ENCODE measurements at places on chromosomes 12 and 14. TPM values are rescaled to one million over a fixed set of nuclear protein-coding genes. Genes with fewer than 3 reads are reported as not detected.

DNA sequence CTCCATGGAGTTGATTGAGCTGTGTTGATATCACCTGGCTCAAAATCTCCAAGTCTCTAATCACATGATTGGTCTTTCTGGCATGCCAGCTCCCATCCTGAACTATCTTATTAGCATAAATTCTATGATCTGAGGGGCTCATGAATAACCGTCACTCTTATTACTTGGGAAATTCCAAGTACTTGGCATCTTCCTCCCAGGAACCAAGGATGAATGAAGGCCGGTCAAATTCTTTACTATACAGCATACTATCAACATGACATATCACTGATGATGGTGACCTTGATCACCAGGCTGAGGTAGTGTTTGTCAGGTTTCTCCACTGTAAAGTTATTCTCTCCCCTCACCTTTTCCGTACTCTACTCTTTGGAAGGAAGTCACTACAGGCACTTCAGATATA lies 16.4 kb upstream of the NUBPL start:
- no peak for DNase-seq

DNA sequence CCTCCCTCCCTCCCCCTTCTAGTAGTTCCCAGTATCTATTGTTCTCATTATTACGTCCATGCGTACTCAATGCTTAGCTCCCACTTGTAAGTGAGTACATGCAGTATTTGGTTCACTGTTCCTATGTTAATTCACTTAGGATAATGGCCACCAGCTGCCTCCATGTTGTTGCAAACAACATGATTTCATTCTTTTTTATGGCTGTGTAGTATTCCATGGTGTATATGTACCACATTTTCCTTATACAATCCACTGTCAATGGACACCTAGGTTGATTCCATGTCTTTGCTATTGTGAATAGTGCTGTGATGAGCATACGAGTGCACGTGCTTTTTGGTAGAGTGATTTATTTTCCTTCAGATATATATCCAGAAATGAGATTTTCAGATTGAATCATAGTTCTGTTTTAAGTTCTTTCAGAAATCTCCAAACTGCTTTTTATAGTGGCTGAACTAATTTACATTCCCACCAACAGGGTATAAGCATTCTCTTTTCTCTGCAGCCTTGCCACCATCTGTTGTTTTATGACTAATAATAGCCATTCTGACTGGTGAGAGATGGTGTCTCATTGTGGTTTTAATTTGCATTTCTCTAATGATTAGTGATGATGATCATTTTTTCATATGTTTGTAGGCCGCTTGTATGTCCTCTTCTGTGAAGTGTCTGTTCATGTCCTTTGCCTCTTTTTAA lies 17.9 kb upstream of the CLEC7A start:
- no peak for DNase-seq

DNA sequence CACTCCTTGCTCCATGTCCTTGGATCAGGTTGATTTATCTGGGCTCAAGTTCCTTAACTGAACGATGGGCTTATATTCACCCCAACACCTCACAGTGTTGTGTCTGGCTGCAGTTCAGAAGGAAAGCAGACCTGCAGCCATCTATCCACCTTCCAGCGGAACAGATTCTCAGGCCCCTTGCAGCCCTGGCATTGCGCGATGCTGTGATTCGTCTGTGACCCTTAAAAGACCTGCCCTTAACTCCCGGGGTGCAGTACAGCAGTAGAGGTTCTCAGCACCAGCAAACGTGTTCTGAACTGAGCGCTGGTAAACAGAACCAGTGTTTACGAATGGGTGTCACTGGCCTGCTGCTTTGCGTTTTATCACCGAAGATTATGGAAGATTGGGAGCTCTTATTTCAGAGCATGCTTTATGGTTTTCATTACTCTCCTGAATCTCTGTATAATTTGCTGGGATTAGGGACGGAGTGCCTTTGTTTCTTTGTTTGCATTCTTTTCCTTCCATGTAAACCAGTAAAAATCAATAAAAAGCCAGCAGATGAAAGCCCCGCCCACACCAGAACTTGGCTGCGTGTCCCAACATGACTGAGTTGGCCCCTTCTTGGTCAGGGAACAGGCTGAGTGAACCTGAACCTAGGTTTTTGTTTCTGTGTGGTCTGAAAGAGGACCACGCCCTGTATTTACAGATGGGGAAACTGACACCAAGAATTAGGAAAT lies 286.7 kb upstream of the CRY1 start:
- peak; percentile 46 for DNase-seq

DNA sequence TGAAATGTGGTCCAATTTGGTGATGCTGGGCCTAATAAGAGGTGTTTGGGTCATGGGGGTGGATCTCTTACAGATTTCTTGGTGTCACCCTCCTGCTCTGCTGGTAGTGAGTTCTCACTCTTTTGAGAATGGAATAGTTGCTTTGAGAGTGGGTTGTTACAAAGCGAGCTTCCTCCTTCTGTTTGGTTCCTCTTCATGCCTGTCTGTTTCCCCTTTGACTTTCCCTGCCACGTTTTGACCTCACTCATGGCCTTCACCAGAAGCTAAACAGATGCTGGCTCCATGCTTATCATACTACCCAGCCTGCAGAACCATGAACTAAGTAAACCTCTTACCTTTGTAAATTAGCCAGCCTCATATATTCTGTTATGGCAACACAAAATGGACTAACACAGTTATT lies 57.7 kb upstream of the LDHB start:
- DNase-seq, result no peak

DNA sequence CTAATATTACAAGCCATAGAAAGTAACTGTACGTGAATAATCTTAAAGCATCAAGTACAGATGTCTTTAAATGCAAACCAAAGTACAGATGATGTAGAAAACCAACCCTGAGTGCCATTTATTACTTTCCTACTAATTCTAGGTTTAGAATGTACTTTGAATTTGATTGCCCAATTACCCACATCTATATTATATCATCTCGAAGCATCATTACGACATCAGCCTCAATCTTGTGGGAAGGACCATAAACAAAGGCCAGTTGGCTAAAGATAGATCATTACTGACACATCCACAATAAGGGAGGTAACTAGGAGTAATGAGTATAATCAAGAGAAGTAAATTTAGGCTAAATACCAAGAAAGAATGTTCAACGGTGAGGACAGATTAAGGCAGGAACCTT lies 478.9 kb downstream of the BCAT1 start:
- DNase-seq, result peak; percentile 40

- peak; percentile 32 for DNase-seq
Observed at GRCh38 chr14:56487090-56487667, 92.4 kb upstream of the TMEM260 start.

DNA sequence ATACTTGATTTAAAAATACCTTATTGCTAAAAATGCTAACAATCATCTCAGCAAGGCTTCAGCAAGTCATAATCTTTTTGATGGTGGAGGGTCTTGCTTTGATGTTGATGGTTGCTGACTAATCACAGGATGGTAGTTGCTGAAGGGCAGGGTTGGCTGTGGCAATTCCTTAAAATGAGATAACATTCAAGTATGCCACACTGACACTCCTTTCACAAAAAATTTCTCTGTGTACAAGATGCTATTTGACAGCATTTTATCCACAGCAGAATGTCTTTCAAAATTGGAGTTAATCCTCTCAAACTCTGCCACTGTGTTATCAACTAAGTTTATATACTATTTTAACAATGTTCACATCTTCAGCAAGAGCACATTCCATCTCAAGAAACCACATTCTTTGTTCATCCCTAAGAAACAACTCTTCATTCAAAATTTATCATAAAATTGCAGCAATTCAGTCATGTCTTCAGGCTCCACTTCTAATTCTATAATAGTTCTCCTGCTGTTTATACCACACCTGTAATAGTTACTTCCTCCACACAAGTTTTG lies 16.1 kb downstream of the SCAF11 start:
- no peak for DNase-seq

DNA sequence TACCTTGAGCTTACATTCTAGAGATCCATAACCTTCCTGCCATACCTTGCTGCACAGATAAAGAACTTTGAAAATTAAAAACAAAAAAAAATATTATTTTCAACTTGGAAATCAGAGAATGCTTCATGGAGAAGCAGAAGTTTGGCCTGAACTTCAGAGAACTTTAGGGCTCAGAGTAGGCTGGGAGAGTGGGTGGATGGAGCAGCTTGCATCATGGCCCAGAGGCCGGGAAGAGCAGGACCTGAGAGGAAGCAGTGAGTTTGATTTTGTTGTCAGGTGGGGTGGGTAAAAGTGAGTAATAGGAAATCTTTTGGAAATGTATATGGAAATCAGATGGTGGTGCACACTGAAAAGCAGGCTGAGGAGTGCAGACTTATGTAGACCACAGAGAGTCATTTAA lies 228.5 kb upstream of the KRR1 start:
- DNase-seq, result no peak

DNA sequence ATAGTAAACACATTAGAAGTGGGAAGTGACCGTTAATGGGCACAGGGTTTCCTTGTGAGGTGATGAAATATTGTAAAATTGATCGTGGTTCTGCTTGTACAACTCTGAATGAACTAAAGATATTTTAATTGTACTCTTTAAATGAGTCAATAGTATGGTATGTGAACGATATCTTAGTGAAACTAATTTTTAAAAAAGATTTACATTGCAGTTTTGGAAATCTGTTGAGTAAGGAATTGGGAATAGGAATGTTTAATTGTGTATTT lies 1.7 kb downstream of the ZNF410 start:
- no peak for DNase-seq

DNA sequence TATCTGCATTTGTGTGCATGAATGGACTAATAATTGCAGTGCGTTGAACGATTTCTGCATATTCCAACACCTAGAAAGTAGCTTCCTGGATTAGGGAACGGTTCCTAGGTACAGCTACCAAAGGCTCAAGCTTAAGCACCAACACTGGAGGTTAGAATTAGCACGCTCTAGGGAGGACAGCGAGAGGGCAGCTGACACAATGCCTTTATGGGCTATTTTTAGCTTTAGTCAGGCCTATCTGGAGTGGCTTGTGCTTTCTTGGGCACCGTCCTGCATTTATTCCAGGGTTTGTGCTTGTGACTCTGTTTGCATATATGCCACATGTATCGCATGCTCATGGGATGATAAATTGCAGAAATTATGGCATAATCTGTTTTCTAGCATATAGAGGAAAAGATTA lies 13.7 kb downstream of the ETV6 start:
- DNase-seq, result no peak

GRCh38 chr12:100675432-100675831 lies 101.9 kb downstream of the GAS2L3 start:
- peak; percentile 72 for DNase-seq

GRCh38 chr12:117718141-117718540 lies 250.6 kb downstream of the KSR2 start:
- DNase-seq, result no peak

DNA sequence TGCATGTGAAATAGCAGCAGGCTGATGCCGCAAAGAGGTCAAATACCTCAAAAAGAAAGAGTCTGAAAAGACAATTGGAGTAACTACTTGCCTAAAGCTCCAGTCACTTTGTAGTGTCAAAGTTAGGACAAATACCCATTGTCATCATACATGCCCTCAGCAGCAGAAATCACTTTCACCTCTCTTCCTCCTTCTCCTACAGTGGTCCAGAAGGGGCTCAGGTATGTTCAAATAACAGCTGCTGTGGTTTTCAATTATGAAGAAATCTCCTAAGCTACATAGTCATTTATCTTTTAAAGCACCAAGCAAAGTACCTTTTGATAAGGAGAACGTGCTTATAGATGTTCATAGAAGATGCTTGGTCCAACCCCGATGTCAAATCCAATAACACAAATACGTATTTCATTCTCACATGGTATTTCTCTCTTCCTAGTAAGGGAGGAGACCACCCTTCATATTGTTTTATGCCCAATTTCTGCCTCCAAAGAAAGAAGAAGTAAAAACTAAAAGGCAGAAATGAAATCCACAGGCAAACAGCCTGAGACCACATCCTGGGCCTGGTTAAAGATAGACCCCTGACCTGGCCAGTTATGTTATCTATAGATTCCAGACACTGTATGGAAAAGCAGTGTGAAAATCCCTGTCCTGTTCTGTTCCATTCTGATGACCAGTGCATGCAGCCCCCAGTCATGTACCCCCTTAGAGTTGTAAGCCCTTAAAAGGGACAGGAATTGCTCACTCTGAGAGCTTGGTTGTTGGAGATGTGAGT lies 23.7 kb downstream of the GYS2 start:
- DNase-seq, result no peak

GRCh38 chr14:100982762-100983161 lies 79.2 kb upstream of the RTL1 start:
- DNase-seq, result peak; percentile 43

DNA sequence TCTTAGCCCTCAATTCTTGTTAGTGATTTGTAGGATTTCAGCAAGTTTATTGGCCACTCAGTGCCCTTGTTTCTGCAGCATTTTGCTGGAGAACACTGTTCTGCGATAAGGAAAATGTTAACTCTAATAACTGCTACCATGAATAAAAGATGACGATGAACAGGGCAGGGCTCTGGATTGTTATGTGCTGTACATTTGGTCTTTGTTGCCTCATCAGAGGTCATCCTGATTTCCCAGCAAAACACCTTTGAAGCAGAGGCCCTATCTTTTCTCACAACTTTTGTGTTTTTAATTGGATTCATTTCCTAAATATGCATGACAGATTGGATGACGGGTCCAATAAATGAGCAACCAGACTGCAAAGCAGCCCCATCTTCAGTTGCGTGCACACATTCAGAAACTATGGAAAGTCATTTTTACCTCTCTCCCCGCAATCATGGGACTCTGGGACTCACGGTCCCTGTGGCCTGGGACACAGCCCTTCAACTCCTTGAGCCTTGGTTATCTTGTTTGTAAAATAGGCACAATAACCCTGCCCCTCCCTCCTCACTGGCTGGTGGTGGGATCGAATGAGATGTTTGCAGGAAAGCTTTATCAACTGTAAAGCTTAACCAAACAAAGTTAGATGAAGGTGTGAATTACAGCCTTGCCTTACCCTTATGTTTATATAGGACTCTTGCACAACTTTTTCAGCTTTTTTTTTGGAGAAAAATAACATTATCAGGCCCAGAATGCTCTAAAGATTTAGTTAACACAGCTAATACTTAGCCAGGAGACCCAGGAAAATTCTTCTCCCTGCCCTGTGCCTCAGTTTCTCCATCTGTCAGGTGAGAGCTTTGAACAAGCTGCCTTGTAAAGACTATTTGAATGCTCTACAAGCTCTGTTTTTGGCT lies 45.4 kb downstream of the RPH3A start:
- DNase-seq, result no peak

DNA sequence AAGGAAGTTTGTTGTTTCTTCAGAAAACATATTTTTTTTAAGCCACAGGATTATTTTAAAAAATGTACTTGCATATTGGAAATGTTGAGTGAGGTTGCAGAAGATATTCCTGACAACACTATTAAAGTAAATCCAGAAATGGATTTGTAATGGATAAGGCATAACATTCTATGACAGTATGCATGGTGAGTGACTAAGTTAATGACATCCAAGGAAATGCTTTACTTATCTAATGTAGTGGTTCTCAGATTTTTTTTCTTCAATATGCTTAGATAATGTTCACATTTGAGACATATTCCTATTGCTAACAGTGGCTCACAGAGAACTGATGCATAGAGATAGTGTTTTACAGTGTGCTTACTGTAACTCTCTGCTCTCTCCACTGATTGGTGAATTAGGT lies 49.4 kb downstream of the ZDHHC17 start:
- peak; percentile 42 for DNase-seq

Gene TSHR
- total RNA-seq, result not detected

Gene CABP1
- total RNA-seq, result 0.83 TPM

Gene GALNT8
- total RNA-seq, result not detected

Gene C12orf60
- total RNA-seq, result 1.1 TPM

Gene SLC2A13
- 3.9 TPM for total RNA-seq

Gene CCDC175
- total RNA-seq, result not detected

Gene NR1H4
- total RNA-seq, result not detected

Gene WASHC4
- total RNA-seq, result 47.0 TPM

Gene ITGB7
- under 0.01 TPM for total RNA-seq

Gene UNC79
- not detected for total RNA-seq

Gene TAS2R14
- 3.9 TPM for total RNA-seq

Data from IMR-90 (cell line).